ENCODE measurements at places on chromosomes 2 and 18.

- no peak for DNase-seq
Observed at GRCh38 chr18:13139885-13140450, 78.6 kb upstream of the LDLRAD4 start.

DNA sequence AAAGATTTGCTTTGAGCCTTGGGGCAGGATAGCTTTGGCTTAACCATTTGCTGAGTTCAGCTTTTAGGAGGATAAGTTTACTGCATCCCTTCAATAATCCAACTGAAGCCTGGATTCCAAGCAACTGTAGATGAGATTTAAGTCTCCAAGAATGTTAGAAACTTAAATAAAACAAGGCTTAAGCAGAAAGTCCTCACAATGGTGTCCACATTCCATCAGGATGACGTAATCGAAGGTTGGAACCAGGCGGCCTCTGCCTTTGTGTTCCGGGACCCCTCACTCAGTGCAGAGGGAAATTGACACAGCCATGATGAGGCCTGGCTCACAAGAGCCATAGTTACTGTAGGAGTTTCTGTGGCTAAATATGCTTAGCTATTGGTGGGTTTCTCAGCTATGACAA, 260.4 kb downstream of the LPIN1 start:
- DNase-seq: no peak

GRCh38 chr18:74367905-74368304, 52.3 kb downstream of the C18orf63 start:
- no peak for DNase-seq

- DNase-seq: no peak
Observed at GRCh38 chr18:32242395-32242794, 52.6 kb downstream of the MEP1B start.

DNA sequence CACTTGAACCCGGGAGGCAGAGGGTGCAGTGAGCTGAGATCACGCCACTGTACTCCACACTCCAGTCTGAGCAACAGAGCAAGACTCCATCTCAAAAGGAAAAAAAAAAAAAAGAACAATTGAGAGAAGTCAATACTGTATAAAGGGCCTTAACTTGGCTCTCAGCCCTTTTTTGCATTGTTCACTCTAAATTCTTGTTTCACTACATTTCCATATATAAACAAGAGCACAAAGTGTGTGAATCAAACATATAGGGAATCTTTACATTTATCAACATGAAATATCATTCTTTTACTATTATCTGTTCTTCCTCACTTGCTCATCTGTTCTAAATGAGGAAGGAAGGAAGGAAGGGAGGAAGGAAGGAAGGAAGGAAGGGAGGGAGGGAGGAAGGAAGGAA, 90.8 kb downstream of the AP1S3 start:
- DNase-seq: no peak

DNA sequence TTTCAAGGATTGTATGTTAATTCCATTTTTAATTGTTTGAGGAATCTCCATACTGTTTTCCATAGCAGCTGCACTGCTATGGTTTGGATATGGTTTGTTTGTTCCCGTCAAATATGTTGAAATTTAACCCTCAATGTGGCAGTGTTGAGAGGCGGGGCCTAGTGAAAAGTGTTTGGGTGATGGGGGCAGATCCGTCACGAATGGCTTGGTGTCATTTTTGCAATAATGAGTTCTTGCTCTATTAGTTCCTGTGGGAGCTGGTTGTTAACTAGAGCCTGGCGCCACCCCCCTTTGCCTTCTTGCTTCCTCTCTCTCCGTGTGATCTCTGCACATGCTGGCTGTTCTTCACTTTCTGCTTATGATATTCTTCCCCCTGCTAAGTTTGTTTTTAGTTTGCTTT, 71.4 kb upstream of the LDLRAD4 start:
- DNase-seq: no peak
